ENCODE measurements at places on chromosomes 11 and 22.
A peak's percentile ranks its signal among the peaks of the same experiment; 100 is the strongest.

GRCh38 chr11:64792482-64792881 is 10.5 kb downstream of the MAP4K2 start:
- DNase-seq: no peak

DNA sequence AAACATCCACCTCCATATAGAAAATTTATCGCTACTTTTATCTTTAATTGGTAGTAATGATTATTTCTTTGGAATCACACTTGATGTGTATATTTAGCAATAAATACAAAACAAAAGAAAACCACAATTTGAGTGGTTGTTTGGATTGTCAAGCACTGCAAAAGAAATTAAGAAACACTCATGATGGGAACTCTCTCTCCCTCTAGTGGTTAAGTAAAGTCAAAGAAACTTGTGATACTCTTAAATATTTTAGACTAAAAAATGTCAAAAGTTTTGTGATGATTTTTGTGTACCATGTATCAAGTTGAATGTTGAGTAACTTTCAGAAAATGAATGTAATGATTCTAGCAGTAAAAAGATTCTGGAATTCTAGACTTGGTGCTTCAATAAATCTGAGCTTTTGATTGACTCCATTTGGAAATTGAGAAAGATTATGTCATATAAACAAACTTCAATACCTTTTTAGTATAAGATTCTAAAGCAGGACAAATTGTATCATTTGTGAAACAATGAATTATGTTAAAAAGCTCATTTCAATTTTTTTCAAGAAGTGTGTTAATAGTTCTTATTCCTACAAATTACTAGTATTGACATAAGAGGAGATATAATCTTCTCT is 20.8 kb downstream of the MUC15 start:
- peak; percentile 33 for DNase-seq

GRCh38 chr22:28884747-28885350 is 1.5 kb downstream of the ZNRF3 start:
- DNase-seq: no peak

DNA sequence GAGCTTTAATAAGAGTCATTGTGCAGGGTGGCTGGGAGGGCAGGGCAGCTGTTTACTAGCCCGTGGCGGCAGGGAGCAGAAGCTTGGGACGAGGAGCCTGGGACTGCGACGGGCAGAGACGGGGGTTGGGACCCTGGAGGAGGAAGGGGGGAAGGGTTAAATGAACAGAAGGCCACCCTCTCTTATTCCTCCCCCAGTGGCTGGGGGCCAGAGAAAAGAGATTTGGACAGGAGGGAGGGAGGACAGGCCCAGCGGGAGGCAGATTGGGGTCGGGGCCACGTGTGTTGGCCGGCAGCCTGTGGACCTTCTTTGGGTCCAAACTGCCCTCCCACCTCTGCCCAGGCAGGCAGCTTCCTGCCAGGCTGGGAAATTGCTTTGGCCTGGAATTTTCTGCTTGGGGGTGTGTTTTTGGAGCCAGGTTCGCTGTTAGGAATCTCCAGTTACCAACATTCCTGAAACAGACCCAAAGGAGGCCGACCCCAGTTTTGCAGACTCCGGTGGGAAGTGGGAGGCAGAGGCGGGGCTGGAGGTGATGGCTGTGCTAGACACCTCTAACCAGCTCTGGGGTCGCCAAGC is 50.2 kb downstream of the APOL3 start:
- no peak for DNase-seq

GRCh38 chr11:71080239-71081097 is 171.9 kb downstream of the SHANK2 start:
- peak; percentile 69 for DNase-seq

- no peak for DNase-seq
Observed at GRCh38 chr22:49147617-49148175, 680.0 kb downstream of the BRD1 start.

DNA sequence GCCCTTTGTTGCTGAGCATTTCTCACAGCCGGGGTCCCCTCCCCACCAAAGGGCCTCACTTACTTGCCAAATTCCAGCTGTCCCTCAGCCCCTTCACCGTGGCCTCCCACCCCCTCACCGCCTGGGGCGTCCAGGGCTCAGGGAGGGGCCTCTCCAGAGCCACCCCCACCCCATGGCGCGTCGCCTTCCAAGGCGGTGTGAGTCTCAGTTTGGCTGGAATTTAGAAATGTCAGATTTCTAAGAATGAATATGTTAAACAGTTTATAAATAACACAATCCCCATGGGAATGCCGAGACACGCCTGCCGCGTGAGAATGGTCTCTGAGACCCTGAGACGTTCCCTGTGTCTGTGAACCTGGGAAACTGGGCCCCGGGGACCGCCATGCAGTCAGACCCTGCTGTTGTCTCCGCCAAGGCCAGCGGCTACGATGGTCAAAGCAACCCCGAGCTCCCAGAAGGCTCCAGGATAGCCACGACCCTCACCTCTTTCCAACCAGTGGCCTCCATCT is 28.9 kb downstream of the CELSR1 start:
- peak; percentile 67 for DNase-seq

DNA sequence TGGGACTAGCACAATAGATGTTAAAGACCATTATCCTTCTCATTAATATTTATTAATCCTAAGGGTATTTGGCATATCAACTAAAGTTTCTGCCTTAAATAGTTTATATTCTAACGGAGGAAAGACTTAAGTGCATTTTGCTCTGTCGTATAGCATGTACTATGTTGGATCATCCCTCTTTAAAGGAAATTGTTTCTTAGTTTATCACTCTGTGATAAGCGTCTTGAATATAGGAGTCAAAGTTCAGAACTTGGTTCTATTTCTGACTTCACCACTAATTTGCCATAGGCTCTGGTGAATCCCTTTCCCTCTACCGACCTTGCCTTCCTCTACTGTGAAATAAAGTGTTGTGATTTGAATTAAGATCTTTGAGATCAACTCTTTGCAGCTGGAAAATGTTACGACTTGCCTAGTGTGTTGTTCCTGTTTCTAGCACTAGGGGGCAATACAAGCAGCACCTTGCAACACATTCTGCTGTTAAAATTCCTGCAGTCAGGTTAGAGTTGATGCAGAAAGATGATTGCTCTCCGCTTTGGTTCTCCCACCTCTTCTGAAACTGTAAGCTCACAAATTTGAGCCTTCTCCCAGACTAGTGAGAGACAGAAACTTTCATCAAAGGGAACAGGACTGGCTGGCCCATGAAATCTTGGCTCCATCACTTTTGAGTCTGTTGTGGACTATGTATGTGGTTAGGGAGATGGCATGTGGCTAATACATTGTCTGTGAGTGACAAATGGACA is 27.8 kb upstream of the ZNRF3 start:
- peak; percentile 64 for DNase-seq

- no peak for DNase-seq
Observed at GRCh38 chr22:47187176-47187957, 424.9 kb downstream of the TBC1D22A start.

DNA sequence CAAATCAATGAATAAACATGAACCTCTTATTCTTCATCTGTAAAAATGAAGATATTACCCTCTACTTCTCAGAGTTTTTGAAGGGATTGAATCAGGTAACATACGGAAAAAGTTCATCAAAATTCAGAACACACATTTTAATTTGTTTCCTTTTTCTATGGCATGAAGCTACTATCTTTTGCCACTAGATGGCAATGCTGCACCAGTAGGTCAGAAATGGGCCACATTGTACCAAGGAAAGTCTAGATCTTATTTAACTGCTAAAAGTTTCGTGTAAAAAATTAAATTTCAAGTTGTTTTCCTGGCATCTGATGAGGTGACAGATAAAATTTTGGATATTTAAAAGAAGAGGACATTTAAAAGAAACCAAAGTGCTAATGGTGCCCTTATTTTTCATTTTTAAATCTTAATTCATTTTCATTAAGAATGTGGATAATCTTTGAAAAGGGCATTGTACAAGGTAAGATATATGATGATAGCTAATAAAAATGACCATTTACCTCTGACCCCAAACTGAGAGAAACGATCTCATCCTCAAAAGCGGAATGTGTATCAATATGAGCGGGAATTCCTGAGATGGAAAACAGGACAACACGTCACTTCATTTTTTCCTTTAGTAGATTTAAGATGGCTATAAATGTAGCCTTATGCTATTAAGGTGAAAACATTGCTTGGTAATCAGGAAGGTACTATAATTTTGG is 16.1 kb downstream of the ALKBH8 start:
- peak; percentile 51 for DNase-seq

DNA sequence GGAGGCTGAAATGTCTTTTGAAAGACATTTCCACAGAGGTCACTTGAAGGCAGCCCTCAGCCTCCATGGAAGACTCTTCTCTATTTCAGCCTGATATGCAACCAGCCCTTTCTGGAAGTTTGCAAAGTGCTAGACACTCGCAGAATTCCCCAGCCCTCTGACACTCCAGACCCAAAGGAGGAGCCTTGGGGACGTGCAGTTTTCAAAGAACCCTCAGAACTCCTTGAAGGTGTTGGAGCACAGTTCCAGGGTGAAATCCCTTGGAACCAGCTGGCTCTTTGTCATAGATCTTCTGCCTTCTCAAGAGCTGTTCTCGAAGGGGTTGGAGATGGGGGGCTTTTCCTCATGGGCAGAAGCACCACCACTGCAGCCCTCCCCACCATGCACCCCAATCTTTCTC is 19.6 kb downstream of the SPATA19 start:
- no peak for DNase-seq

DNA sequence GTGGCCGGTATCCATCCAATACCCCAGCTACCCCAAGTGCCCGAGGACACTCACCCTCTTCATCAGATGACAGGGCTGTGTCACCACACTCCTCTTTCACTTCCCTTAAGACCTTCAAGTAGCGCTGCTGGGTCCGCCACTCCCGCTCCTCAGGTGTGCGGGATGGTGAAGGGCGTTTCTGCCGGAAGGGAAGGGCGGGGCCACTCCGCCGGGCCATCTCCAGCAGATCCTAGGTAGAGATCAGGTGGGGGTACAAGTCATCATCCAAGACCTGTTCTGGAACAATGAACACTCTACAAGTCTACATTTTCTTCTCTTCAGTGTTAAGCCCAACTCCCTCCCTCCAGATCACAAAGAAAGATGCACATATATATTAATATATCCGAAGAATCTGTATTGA is 10.0 kb downstream of the NFRKB start:
- DNase-seq: no peak

DNA sequence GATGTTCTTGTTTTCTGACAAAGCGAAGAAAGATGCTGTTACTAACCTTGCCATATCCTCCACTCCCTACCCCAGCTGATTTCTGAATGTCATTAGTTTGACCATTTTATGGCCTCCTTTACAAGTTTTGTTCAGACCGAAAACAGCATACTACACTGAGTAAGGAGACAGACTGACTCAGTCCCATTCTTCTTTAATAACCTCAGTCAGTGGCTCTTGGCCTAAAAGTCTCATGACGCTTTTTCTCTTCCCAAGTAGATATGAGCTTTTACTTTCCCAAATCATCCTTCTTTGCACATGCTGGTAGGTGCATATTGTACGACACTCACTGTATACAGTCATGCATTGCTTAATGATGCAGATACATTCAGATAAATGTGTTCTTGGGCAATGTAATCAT is 8.0 kb upstream of the FIBIN start:
- no peak for DNase-seq

All from fibroblast of skin of scalp (primary cell).